HS-27A (cell line): ENCODE measurements at places on chromosomes 2 and 18.
A peak's percentile ranks its signal among the peaks of the same experiment; 100 is the strongest.

- DNase-seq: no peak
These were observed 121.8 kb upstream of the SMAD7 start for GRCh38 chr18:49072524-49072934.

- no peak for DNase-seq
These were observed 2.7 kb upstream of the BCL11A start for GRCh38 chr2:60556175-60556574.

DNA sequence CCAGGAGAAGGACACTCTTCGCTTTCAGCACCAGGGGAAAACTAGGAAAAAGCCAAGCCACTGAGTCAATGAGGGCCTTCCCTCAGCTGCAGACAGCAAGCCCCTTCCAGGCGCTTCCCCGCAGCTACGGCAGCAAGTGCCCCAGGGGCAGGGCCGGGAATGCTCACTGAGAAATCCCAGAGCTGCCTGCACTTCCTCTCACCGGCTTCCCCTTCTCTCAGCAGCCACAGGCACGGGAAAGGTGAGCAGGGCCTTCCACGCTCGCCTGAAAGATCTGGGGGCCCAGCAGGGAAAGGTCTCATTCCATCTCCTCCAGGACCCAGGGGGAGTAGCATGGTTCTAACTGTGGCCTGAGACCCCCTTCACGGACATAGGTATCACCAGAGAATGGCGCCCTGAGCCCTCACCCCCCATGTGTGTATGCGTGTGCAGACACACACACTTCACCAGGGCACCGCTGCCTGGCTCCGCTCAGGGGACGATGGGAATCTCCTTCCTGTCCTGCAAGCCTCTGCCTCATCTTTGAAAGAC is 29.6 kb upstream of the FOSL2 start:
- DNase-seq: no peak

GRCh38 chr2:127663566-127664064 is 11.7 kb downstream of the LIMS2 start:
- no peak for DNase-seq

DNA sequence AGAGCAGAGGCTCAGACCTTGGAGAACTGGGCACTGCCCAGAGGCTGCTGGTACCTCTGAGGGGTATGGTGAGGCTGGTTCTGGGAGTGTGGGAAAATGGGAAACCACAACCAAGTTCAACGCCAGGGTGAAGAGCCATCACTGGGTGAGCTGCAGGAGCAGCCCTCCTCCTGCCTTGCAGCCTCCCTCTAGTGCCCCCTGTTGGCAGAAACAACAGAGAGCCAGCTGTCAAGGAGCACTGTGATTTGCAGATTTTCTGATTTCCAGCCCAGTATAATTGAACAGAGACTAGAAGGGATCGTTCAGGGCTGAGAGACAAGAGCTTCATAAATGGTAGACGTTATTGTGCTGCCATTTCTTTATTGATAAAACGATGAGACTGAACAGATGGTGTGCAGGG is 50.5 kb downstream of the MAPK4 start:
- DNase-seq: no peak

GRCh38 chr18:22040533-22040932 is 128.9 kb upstream of the GATA6 start:
- DNase-seq: no peak

DNA sequence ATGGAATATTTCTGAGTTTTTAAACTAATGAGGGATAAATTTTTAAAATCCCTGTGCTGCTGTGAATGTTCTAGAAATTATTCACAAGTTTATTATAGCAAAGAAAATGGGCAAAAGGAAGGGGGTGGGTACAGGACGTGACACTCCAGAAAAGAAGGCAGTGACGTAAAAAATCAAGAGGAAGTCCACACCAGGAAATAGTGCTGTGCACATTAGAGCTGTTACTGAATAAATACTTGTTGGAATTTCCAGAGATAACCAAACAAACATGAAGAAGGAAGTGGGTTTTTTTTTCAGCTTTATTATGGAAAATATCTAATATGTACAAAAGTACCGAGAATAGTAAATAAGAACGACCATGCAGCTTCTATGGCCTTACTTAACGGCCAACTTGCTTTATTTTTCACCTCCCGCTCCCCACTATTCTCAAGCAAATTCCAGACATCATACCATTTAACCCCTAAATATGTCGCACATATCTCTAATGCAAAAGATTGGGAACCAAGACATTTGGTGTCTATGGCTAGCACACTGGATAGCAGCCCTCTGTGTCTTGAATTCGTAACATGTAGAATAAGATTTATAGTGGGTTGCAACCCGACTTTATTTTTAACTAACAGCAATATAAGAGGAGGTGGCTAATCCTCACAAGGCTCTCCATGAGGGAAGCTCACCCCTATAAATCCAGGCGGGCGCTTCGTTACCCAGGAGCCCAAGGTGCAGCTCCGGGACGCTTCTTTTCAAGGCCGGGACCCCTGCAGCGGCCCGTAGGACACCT is 580 bp upstream of the NDUFV2 start:
- peak; percentile 46 for DNase-seq
